ENCODE measurements at places on chromosomes 1 and 21.

- DNase-seq, result no peak
Measured at GRCh38 chr1:34406377-34406776, 229.7 kb downstream of the C1orf94 start.

GRCh38 chr1:225768662-225769426 is 8.8 kb upstream of the SRP9 start:
- no peak for DNase-seq

DNA sequence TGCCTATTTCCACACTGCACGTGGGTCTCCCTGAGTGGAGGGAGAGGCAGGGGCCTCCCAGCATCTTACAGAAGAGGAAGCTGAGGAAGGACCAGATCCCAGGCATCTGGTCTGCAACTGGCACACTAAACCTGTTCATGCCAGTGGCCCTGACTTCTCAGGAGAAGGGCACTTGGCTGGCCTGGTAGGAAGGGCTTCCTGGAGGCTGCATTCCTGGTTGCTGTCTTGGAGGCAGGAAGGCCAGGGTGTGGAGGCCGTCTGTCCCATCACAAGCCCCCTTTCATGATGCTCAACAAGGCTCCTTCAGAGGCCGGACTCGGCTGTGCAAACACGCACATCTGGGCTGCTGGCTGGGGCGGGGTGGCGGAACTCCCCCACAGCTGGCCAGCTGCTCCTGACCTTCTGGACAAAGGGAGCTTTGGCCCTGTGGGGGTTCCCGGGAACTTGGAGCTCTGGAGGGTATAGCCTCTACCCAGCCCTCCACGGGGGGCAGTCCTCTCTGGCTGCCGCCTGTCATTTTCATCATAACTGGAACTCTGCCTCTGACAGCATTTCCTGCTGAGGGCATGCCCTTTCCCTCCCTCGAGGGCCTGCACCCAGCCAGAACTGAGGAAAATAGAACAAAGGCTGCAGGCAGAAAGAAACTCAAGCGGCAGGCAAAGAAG is 39.2 kb upstream of the POU3F1 start:
- DNase-seq, result no peak

- DNase-seq, result no peak
Measured at GRCh38 chr1:147341246-147341645, 98.8 kb downstream of the CHD1L start.

- DNase-seq, result no peak
Measured at GRCh38 chr1:10353282-10353681, 45.6 kb upstream of the PGD start.

GRCh38 chr1:88763649-88764406 is 79.8 kb downstream of the PKN2 start:
- DNase-seq, result no peak

GRCh38 chr1:84726593-84727499 is 36.6 kb upstream of the SSX2IP start:
- DNase-seq, result no peak

DNA sequence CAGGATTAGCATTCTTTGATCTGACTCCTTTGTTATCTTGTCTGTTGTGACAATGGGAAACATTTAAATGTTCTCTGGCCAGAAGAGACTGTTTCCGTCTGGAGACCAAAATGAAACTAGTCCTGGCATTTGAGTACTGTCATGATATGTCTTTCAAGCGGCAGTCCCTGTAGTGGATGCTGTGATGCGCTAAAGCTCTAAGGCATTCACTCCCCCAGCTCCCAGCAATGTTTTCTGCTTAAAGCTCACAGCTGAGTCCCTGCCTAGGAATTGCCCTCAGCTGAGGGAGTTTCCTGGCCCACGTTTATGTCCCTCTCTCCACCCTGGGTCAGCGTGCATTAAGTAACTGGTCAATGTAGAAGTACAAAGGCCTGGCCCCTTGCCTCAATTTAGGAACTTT is 109.4 kb downstream of the UCHL5 start:
- DNase-seq, result no peak

DNA sequence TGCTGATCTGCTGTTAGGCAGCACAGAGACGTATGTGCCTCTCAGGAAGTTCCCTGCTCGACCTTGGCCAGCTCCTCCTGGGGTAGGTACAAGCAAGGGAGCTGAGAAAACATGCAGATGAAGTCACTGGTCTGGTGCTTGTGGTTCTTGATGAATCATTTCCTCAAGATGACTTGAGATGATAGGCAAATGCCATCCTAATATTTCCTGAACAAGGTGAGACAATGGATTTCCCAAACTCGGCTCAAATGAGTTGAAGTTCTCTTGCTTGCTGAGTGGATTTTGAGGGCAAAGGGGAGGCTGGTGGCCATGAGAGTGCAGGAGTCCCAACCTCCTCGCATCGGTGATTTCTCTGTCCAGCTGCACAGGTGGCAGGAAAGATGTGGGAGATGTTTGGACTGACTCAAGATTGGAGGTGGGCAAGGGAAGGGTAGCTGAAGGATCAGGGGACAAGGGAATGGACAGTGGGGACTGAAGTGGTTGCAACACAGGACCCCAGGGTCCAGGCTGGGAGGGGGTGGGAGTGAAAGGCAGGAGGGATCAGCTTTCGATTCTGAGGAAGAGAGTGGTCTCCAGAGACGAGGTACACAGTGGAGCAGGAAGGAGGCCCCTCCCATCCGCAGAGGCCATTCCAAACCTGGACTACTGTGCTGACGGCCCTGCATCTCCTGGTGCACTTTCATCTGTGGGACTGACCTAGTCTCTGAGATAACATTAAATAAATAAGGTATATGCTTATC is 63.9 kb downstream of the CAPN2 start:
- DNase-seq, result peak; percentile 12

DNA sequence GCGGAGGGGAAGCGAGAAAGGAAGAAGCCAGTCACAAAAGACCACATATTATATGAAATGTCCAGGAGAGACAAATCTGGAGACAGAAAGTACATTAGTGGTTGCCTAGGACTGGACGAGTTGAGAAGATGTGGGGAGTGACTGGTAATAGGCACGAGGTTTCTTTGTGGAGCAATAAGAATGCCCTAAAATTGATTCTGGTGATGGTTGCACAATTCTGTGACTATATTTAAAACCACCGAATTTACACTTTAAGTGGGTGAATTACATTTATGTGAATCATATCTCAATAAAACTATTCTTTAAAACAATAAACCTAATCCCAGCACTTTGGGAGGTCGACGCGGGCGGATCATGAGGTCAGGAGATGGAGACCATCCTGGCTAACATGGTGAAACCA is 63.1 kb downstream of the ZNF281 start:
- no peak for DNase-seq

DNA sequence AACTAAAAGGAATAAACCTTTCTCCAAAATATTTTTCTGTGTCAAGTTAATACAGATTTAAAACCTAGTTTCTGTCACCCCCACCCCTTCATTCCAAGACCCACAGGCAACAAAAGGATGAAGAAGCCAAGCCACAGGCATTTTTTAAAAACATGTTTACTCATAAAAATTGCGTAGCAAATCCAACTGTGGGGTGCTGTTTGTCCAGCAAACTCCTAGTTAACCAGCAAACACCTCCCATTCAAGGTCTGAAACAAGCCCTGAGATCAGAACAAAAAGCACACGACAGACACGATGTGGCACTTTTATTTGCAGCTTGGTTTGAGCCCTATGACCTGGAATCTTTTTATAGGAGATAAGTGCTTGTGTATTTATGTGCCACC is 149.9 kb upstream of the CAMK1G start:
- no peak for DNase-seq

DNA sequence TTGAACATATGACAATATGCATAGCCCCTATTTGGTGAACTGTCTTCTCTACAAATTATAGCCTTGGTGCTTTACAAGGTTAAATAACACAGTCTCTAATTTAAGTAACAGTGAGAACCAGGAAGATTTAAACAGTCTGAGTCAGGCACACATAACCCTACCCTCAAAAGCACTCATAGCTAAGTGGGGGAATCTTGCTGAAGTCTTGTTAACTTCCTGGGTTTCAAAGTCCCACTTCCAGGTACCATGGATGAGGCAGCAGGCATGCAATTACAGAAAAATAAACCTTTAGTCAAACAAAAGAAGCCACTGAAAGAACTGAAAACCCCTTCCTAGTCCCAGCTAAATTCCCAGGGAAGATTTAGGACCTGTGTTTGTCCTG is 147.6 kb downstream of the PBX1 start:
- DNase-seq, result no peak

DNA sequence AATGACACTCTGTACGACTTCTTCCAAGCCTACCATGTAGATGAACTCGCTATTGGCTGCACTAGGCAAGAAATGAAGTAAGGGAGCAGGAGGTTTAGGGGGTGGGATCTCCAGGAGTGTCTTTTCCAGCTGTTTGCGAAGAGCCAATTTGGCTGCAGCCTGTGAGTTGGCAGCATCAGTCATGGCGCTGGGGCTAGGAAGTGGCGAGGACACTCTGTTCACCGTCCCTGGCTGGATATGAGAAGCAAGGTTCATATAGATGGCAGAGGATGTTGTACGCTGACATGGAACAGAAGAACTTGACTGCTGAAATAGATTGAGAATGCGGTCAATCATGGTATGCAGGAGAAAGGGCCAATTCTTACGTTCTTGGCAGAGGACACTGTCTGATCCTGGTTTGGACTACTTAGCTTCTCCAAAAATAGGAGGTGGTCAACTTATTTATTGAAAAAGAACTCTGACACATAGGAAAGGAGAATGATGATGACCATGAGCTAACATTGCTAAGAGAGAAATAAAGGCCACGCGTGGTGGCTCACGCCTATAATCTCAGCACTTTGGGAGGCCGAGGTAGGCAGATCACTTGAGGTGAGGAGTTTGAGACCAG is 41.2 kb downstream of the SLC27A3 start:
- DNase-seq, result no peak

GRCh38 chr1:66597500-66597899 is 63.5 kb downstream of the SGIP1 start:
- DNase-seq, result no peak

DNA sequence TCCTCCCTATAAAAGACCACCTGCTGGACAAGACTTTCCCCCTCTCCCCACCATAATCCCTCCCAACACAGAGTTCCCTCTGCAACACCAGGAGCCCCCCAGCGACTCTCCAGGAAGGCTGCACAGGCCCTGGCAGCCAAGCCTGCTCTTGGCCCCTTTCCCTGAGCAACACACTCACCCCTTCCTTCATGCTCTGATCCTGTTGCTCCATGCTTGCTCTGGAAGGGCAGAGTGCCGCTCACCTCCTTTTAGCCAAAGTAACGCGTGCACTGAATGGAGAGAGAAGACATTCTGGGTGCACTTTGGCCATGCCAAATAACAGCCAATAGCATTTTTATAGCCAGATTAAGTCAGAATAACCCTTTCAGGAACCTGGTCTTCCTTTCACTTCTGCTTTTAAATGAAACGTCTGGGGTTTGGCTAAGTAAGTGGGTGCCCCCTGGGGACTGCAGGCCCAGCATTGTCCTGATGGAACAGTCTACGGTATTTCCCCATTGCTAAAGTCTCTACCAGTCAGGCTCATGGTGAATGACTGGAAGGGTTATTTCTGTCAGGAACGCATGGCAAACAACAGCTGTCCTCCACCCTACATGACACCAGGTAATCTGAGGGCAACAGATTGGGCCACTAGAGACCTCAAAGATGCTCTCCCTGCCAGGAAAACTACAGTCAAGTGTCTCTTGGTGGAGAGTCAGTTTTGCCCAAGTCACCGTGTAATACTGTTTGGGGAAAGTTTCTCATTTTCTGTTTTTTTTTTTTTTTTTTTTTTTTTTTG is at the start of gene SLC2A5:
TSS of gene SLC2A5 (minus strand) at position 310 of the 775 bp plus-strand sequence. CDS start at position 211, 99 bp downstream.
- DNase-seq, result no peak

- no peak for DNase-seq
Measured at GRCh38 chr1:193338194-193338593, 151.8 kb upstream of the B3GALT2 start.

DNA sequence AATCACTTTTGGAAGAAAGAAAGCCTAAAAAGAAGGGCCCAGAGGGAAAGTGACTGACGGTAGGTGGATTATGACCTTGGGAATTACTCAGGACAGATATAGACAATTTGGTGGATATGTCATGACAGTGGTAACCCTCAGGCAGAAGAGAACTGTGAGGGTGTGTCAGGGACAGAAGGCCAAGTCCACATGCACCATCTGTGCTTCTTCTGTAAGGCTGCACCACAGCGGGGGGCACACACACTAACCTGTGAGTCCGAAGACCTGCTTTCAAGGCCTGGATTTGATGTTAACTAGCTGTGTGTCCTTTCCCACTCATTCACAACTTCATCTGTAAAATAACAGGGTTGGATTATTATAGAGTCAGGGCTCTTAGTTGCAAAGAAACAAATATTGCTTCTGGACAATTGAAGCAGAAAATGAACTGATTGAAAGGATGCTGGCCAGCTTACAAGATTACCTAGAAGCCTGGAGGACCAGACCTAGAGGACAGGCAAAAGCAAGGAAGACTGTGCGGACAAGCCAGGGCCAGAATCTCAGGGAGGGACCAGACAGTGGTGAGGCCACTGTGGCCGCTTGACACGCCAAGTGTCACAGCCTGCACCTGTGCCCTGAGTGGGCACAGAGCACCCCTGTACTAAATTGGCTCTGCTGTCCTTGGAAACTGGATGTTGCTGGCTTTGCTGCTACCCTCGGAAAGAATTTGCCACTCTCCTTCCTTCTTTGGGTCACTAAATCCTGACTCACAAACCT is 34.7 kb upstream of the USP24 start:
- DNase-seq, result no peak

GRCh38 chr1:209723756-209724693 is 19.4 kb downstream of the HSD11B1 start:
- DNase-seq, result no peak

- no peak for DNase-seq
Measured at GRCh38 chr1:192787914-192788585, 20.8 kb upstream of the RGS2 start.

DNA sequence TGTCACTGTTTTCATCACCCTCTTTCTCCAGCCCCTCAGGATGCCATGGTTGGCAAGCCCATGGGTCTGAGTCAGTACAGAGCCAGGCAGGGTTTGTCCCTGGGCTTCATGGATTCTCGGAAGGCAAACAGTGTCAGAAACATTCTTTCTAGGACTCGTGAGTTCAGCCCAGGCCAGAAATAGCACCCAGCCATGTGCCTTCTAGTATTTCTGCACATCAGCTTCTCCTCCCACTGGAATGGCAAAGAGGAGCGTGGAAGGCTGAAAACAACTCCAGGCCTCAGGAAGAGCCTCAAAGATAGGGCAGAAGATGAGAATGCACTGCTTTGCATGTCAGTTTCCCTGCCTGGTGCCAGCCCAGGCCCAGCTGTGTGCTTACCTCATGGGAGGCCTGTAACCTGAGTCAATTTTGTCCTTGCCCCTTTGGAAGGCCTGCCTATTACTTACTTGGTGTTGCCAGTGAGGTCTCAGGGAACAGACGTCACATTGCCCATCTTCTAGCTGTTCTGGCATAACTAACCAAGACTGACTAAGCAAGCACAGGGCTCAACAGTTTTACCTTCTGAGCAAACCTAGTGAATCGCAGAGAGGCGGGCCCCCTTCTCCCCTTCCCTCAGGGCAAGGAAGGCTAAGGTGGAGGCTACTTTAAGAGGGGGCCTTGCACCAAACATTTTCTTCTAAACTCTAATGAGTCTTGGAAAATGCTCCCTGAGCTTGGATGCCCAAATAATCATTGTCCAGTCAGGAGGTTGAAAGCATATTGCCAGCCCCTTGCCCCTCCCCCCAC is 42.4 kb downstream of the GLUL start:
- no peak for DNase-seq

- no peak for DNase-seq
Measured at GRCh38 chr1:65059930-65060538, 88.0 kb upstream of the AK4 start.

- no peak for DNase-seq
Measured at GRCh38 chr1:9326596-9326995, 33.9 kb downstream of the SPSB1 start.
